ENCODE measurements at places on chromosomes 16 and 17.

DNA sequence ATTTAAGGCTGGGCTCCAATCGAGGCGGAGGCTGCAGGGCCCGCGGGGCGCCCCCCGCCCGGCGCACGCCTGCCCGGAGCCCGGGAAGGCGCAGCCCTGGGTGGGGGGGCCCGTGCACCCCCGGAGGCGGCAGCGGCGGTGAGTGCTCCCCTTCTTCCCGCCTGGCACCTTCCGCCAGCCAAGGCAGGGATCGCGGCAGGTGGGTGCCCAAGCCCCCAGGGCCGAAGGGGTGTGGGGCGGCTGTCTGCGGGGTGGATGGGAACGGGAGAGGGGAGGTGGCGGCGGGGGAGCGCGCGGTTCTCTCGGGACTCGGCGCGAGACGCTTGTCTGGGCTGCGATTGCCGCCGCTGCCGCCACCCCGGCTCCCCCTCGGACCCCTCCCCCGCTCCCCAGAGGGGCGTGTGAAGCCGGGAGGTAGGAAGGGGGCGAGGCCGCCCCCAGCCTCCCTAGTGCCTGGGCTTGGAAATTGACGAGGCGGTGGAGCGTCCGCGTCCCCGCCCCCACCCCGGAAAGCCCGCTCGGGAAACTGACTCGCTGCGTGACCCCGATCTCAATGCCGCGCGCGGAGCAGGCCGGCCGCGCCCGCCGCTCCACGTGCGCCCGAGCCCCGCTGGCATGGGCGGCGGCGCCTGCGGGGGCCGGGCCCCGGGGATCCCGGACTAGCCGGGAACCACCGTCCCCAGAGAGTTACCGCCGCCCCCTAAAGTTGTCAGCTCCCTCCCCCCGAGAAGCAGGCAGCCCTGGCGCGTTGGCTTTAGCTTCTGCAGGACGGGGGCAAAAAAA is 231.5 kb downstream of the MRTFB start:
- no peak for DNase-seq

DNA sequence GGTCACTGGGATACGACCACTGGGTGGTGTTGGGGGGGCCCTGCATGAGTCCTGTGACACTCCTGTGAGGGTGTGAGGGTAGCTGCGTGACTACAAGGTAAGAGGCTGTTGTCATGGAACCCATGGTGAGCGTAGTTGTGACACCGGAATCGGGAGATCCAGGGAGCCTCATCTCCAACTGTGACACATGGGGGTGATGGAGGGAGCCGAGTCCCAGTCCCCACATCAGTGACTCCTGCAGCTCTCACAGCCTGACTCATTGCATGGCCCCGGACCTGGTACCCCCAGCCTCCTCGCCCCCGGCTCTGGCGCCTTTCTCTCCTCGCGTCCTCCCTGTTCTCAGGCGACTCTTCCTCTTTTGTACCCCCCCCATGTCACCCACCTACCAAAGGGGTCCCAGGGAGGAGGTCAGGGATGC is 14.2 kb downstream of the CDH16 start:
- no peak for DNase-seq

GRCh38 chr17:55219934-55220333 is 44.8 kb upstream of the HLF start:
- DNase-seq = no peak

GRCh38 chr17:32489320-32490100 is 2.7 kb downstream of the CDK5R1 start:
- no peak for DNase-seq

- no peak for DNase-seq
Measured at GRCh38 chr16:28297308-28297707, 5.0 kb downstream of the SBK1 start.

DNA sequence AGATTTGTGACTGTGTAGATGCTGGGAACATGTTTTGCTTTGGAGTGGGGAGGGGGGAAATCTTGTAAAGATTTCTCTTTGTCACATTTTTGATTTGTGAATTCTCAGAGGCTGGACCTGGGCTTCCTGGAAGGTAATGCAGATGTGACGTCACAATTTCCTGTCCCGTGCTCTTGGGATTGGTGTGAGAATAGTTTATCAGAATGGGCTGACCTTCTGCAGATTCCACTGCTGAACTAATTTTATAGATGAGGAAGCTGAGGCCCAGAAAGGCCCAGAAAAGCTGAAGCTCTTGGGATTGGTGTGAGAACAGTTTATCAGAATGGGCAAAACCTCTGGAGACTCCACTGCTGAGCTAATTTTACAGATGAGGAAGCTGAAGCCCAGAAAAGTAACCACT is 34.0 kb downstream of the HS3ST3B1 start:
- no peak for DNase-seq

GRCh38 chr17:8227238-8227581 is 16.8 kb upstream of the AURKB start:
- DNase-seq = no peak

DNA sequence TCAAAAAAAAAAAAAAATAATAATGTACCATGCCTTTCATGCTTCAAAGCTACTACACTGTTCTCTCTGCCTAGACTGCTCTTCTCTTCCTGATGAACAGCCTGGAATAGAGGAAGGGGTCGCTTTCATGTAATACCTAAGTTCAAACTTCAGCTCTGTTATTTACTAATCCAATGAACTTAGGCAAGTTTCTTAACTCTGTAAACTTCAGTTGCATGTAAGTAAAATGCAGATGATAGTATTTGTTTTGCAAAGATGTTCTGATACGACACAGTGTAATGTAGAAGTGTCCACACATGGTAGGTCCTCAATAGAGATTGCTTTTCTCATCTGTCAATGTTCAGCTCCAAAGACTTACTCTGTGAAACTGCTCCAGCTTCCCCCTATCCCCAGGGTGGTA is 6.6 kb downstream of the COA3 start:
- no peak for DNase-seq

DNA sequence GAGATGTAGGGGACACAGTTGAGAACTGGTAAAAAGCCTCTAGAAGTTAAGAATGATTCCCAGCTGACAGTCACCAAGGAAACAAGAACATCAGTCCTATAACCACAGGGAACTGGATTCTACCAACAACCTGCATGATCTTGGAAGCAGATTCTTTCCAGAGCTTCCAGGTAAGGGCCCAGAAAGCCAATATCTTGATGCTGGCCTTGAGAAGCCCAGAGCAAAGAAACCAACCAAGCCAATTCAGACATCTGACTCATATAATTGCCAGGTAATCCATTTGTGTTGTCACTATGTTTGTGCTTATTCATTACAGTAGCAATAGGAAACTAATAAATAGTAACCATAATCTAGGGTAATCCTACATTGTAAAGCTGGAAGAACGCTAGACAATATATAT is 81.6 kb downstream of the CACNG1 start:
- no peak for DNase-seq
